ENCODE measurements at places on chromosomes 16 and 17. TPM values are rescaled to one million over a fixed set of nuclear protein-coding genes. Genes with fewer than 3 reads are reported as not detected.

Gene FADS6
- 0.74 TPM for total RNA-seq

Gene CD79B
- not detected for total RNA-seq

Gene TRAF7
- total RNA-seq, result 65.4 TPM

Gene MYH13
- not detected for total RNA-seq

Gene RNF222
- total RNA-seq, result 1.4 TPM

Gene ATP2A3
- total RNA-seq, result not detected

Gene CNOT1
- 95.0 TPM for total RNA-seq

Gene SLC12A4
- total RNA-seq, result 34.3 TPM

Gene ZP2
- total RNA-seq, result not detected

Gene FBXW10
- total RNA-seq, result 0.09 TPM

Gene CCDC154
- not detected for total RNA-seq

Gene SNN
- total RNA-seq, result 17.9 TPM

Gene JUP
- total RNA-seq, result 1,681 TPM

Gene CDH15
- not detected for total RNA-seq

Gene CCL2
- total RNA-seq, result not detected

Gene TNK1
- total RNA-seq, result 13.0 TPM

Gene CHST5
- total RNA-seq, result not detected

Gene HP
- total RNA-seq, result not detected

Gene TBC1D3
- total RNA-seq, result not detected

Gene TEKT5
- total RNA-seq, result not detected

Gene ALOX15
- not detected for total RNA-seq

Gene MAF
- 16.7 TPM for total RNA-seq

Gene DNAAF1
- total RNA-seq, result not detected

Gene TBC1D3C
- not detected for total RNA-seq

Gene KRT32
- 0.21 TPM for total RNA-seq

Gene SLC12A3
- total RNA-seq, result not detected

Gene CACNB1
- total RNA-seq, result 5.6 TPM

Gene MFAP4
- not detected for total RNA-seq

Gene CDH5
- not detected for total RNA-seq

Gene ADAD2
- not detected for total RNA-seq

Gene HSD17B1
- total RNA-seq, result 5.7 TPM

Gene CCL7
- not detected for total RNA-seq

Gene GSDMA
- 0.70 TPM for total RNA-seq

Gene ODAD4
- total RNA-seq, result not detected

Gene ARHGDIA
- 326 TPM for total RNA-seq

Gene DNAI2
- not detected for total RNA-seq

Data from airway epithelial cell (primary cell).